ENCODE measurements at places on chromosomes 2 and 18.

DNA sequence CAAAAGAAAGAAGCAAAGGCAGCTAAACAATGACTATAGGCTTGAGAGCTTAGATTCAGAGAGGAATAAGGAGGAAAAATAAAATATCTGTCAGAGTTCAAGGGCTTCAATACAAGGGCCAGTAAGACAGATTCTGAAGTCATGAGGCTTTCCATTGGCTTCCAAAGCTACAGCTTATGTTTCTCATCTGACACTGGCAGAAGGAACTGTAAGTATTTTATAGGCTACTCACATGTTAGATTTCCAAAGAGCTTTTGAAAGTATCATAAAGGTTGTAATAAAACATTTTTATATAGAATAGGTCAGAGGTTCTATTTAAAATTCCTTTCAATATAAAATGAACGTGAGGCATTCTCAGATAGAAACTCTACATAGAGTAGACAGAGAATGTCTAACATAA, 746.6 kb upstream of the NXPH2 start:
- no peak for DNase-seq

DNA sequence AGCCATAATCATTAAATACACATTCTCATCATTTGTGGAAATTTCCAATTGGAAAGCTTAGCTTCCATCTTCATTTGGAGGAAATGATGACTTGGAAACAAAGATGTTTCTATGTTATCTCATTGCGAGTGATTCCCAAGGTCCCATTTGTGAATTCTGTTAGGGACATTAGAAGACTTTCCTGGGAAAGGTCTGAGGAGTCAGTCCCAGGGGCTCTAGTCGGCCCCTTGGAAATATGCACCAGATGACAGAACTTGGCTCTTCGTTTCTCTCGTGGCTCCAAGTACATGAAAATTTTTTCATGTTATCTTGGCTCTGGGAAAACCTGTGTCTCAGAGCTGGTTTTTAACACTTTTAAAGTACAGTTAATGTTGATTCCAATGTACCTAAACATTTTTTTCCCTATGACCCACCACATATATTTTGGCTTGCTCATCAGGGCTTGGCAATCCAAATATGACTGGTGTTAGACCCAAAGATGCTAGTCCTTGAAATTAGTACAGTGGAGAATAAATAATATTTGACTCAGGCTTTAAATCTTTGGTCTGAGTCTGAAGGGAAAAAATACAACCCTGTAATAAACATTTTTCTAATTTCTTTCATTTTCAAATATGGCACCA, 15.4 kb upstream of the CAVIN2 start:
- no peak for DNase-seq

GRCh38 chr2:240208096-240208495, 67.6 kb upstream of the OTOS start:
- no peak for DNase-seq

DNA sequence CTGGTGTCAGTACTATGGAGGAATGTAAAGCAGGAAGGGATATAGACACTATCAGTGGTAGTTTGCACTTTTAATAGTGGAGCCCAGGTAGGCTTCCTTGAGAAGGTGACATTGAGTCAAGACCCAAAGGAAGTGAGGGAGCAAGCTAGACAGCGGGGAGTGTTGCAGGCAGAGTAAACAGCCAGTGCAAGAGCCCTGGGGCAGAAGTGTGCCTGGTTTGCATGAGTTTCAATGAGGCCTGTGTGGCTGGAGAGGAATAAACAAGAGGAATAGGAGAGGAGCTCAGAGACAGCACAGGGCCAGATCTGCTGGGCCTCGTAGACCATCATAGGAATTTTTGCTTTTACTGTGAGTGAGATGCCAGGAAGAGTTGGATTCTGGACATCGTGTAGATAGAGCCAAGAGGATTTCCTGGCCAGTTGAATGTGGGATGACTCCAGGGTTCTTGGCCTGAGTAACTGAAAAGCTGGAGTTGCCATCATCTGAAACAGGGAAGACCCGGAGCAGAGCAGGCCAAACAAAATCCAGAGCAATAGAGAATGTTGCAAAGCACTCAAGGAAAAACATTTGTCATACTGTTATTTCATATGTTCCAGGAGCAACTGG, 102.5 kb downstream of the SP3 start:
- no peak for DNase-seq

GRCh38 chr2:121356058-121356640, 71.1 kb upstream of the TFCP2L1 start:
- DNase-seq = peak; percentile 8

GRCh38 chr2:144481666-144482065, 38.3 kb downstream of the ZEB2 start:
- DNase-seq = no peak

- DNase-seq = no peak
These were observed 514.7 kb upstream of the CDH7 start for GRCh38 chr18:65235966-65236624.

GRCh38 chr2:178796079-178796677, 11.0 kb downstream of the TTN start:
- DNase-seq = peak; percentile 33

GRCh38 chr2:213125646-213126347, 25.6 kb downstream of the IKZF2 start:
- peak; percentile 28 for DNase-seq

- no peak for DNase-seq
These were observed 242.3 kb downstream of the SETBP1 start for GRCh38 chr18:44922968-44923367.

DNA sequence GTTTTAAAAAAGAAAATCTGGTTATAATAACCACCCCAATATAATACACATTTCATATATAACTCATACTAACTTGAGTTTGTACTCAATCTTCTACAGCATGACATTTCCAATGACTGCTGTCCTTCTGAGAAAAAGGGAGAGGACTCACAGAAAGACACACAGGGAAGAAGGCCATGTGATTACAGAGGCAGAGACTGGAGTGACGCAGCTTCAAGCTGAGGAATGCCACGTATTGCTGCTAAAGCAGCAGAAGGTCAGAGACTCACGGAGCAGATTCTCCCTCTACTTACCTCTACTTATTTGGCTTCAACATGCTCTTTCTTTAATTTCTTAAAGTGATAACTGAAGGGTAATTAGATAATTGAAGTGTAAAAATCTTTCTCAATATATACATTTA, 753.5 kb upstream of the PKDCC start:
- no peak for DNase-seq

DNA sequence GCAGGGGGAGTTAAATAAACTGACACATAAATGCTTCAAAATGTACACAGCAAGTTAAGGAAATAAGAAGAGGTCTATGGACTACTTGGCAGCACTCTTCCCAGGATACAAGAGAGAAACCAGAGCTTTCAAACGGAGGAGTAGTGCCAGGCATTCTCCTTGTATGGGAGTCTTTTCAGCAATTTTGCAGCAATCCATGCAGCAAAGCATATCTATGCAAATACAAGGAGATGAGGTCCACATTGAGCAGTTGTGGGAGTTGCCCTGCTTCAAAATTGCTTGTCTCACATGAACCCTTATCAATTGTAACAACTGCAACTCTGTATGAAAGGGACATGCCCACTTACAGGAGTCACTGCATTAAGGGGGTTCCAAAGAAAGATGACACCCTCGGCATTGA, 37.8 kb downstream of the SCN9A start:
- no peak for DNase-seq

DNA sequence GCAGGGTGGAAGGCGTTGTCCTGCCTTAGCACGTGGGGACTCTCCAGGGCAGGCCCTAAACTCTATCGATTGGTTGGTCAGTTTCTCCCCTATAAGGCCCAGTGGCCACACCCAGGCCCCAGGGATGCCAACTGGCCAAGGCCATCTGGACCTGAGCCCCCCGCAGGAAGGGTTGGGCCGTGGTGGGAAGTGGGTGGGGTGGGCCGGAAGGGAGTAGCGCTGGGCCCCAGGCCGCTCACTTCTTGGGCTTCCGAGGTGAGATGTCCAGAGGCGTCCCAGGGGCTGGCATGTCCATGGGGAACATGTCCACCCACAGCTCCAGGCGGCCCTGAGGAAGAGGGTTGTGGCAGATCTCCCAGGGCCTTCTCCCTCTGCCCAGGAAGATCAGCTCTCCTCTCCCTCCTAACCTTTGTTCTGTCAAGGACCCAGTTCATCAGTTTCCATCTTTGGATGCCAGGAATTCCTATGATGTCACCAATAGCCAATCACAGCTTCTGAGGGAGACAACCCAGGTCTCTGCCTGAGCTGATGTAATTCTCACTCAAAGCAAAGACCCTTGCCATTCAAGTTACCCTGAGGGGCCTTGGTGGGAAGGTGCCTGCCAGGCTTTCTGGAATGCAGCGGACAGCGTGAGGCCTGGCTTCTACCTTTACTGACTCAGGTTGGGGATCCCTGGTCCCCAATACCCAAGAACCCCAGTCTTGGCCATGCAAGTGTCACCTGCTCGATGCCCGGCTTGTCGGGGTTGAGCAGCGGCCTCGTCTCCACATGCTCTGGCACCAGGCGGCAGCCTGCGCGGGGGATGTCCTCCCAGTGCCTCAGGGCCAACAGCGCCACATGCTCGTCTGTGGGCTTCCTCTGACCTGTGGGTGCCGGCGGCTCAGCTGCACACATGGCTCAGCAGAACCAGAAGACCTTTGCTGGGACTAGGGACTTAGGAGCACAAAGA, 14.4 kb downstream of the OTOF start:
- no peak for DNase-seq

GRCh38 chr2:226796840-226797288, 2.8 kb downstream of the IRS1 start:
- DNase-seq = no peak

DNA sequence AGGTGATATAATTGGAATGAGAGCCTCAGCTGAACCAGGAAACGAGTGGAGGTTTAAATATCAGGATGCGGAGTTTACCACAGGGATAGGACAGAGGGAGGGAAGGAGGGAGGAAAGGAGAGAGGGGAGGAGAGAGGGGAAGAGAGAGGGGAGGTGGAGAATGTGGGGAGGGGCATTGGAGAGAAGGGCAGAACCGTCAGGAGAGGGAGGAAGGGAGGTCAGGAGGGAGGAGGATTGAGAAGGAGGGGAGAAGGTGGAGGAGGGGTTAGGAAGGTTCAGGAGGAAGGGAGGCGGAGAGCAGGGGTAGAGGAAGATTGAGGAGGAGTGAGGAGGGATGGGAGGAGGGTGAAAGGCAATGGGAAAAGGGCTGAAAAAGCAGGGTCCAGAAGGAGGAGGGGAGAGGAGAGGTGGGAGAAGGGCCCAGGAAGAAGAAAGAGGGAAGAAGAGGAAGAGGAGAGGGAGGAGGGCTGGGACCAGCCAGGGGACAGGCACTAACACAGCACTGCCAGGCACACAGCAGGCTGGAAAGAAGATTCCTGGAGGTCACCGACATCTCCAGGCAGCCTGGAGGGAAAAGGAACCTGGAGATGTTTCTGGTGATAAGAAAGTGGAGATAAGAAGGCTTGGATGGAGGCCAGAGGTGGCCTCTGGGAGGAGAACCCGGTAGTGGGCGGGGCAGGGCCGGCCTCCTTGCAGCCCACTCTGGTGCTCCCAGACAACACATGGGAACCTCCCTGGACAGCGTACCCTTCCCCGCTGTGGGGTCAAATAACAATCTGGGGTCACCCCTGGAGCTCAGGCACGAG, 176.7 kb upstream of the SMAD2 start:
- DNase-seq = no peak

GRCh38 chr18:34494359-34494696, 215.8 kb upstream of the DTNA start:
- no peak for DNase-seq

- DNase-seq = no peak
These were observed 63.4 kb downstream of the NYAP2 start for GRCh38 chr2:225462945-225463344.

Measured in CD4-positive, alpha-beta T cell treated with Interleukin-10 for 1 hour (primary cell).